Stimulated activated CD4-positive, alpha-beta T cell treated with anti-CD3 and anti-CD28 coated beads, Interleukin-2, amount 100 ng/mL, for 48 hours (primary cell): ENCODE measurements at places on chromosomes 11 and 22.
A peak's percentile ranks its signal among the peaks of the same experiment; 100 is the strongest.

DNA sequence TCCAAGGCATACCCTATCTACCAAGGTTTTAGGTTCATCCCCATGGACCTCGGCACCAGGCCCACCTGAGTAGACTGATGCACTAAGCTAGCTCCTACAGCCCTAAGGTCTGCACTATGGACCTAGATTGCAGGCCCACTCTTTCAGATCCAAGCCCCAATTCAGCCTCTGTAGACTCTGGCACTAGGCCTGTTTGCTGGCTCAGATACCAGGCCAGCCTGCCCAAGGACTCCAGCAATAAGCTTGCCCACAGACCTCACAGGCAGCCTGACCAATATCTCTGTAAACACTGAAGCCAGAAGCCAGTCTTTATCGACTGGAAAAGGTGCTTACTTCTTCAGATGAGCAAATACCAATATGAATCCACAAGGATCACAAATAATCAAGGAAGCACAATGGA lies 411.3 kb downstream of the INSC start:
- DNase-seq, result no peak

DNA sequence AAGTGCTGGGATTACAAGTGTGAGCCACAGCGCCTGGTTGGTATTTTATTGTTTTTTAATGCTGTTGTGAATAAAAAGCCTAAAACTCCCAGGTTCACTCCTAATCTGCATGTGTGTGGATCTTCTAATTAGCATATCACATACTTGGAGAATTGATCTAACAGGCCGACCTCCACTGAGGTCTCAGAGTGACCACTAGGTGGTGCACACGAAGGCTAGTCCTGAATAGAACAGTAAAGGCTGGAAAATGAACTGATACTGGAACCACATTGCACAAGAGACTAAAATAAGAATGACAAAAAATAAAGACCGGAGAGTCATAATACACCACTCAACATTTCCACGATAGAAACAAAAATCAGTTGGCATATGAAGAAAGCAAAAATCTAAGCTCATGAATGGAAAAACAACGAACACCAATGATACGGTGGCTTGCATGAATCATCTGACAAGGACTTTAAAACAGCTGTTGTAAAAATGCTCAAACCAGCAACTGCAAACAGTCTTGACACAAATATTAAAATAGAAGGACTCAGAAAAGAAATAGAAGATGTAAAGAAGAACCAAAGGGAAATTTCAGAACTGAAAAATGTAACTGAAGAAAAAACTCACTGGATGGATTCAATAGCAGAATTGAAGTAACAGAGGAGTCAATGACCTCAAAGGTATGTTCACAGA lies 19.2 kb downstream of the PIM3 start:
- no peak for DNase-seq

DNA sequence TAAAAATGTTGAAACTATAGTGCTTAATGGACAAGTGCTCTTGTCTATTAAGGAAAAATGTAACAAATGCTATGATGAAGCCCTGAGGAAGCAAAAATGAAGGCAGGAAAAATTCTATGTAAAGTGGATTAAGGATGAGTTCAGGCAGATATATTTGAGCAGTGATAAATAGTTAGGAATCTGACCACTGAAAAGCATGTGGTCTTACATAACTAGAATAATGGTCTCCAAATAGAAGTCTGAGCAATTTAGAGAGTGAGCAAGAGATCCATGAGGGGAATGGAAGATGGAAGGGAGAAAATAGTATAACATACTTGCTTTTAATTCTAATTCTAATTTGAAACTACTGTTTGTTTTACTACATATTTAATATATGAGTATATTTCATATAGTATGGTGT lies 510.6 kb upstream of the ARHGAP42 start:
- no peak for DNase-seq

- DNase-seq, result no peak
Observed at GRCh38 chr22:47192651-47193437, 430.4 kb downstream of the TBC1D22A start.

GRCh38 chr11:57155400-57155799 lies 26.4 kb upstream of the LRRC55 start:
- DNase-seq, result no peak

DNA sequence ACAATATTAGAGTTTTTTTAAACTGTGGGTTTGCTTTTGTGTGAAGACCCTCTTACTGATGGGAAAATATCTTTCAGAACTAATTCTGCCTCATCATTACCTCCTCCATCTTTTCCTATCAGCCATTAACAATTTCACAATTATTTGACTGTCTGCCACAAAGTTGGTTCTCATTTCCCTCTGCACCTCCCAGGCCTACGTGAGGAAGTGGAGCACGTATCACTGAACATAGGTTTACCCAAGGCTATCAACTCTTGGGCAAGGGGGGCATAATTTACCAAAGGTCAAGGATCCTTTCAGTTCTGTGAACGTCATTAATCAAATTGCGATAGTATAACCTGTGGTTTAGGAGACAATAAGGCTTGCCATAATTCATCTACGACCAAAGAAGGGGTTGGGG lies 60.0 kb downstream of the LIF start:
- no peak for DNase-seq

- no peak for DNase-seq
Observed at GRCh38 chr11:15726221-15726746, 611.6 kb downstream of the INSC start.

- no peak for DNase-seq
Observed at GRCh38 chr11:11973866-11974265, 34.6 kb downstream of the DKK3 start.

DNA sequence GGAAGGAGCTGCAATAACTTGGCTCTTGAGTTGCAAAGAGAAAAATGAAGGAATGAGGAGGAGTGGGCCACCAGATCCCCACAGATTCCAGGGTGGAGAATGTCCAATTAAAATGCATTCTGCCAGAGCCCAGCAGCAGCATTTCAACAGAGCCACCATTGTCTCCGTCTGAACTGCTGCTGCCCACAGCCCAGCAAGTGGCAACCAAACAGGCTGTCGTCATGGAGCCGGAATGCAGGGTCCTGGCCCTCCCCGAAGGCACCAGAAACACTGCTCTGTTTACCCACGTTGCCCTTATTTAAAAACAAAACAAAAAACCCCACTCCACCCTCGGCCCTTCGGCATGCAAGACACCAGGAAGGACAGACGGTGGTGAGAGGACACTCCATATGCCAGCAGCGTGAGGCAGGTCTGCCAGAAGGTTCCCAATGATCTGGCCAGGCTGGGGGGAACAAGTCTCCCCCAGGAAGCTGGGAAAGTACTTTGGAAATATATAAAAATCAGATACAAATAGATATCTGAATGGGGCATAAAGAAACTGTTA lies 32.5 kb downstream of the PLEKHA7 start:
- no peak for DNase-seq

- no peak for DNase-seq
Observed at GRCh38 chr11:110379936-110380335, 49.8 kb upstream of the FDX1 start.

- no peak for DNase-seq
Observed at GRCh38 chr11:32705309-32706033, 89.0 kb downstream of the CCDC73 start.

DNA sequence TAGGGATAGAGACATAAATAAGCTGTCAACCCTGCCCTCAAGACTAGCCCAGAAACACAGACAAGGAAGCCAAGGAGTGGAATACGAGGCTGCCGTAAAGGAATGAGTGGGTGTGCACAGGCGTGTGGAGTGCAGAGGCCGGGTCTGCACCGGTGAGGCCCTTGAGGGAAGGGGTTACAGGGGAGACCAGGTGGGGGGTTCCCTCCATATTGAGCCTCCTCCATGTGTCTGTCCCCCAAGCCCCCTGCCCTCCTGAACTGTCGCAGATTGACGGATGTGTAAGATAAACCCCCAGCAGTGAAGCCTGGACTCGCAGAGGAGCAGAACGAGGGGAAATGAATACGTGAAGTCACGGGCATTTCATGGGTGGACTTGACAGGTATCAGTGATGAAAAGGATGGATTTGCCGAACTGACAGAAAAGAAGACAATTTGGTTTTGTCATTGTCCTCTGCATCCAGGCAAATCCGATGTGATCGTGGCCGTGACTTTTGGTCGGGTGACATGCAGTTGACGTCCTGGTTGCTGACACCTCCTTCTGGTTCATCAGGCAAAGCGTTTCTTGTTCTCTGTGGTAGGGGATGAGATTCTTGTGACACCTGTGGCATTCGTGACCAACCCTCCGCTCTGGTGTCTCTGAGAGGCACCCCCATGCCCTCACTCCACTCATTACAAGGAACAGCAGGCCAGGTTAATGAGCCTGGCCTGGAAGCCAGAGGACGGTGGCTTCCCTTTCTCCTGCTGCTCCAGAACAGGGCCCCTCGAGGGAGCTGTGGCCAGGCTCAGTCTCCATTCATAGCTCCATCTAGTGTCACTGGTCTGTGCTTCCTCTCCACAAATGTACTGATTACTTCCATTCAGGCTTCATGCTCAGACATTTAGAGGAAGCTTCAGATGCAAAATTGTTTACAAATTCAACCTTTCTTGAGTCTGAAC lies 223.1 kb upstream of the B3GAT1 start:
- DNase-seq, result no peak

DNA sequence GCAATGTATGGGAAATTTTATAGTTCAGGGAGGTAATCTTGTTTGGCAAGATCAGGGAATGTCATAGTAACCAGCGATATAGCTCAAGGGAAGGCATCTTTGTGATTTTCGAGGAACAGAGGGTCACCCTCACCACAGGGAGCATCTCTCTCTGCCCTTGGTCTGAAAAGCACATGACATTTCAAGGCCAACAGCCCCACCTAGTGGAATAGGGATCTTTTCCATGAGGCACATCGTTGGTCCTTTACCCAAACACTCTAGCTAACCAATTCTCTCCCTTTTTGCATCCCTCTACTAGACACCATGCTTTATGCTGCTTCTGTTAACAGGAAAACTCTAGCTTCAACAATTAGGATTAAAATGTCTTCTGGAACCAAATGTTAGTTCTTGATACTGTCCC lies 179.0 kb downstream of the GRM5 start:
- DNase-seq, result peak; percentile 5

DNA sequence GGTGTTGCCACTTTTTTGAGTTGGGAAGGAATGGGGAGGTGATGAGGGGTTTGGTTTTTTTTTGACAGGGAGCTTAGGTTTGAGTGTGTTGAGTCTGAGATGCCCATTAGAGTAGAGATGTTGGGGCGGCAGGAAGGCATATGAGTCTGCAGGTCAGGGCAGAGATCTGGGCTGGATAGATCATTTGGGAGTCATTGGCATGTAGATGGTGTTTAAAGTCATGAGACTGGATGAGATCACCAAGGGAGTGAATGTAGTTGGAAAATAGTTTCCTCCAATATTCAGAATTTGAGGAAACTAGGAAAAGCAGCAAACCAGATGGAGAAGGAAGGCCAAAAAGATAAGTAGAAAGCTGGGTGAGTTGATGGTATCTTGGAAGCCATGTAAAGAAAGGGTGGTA lies 2.1 kb upstream of the ANAPC15 start:
- DNase-seq, result no peak

- no peak for DNase-seq
Observed at GRCh38 chr11:33268945-33269540, 11.9 kb downstream of the HIPK3 start.

- no peak for DNase-seq
Observed at GRCh38 chr11:127362754-127363308, 362.3 kb upstream of the KIRREL3 start.

GRCh38 chr11:108601150-108601549 lies 7.6 kb upstream of the EXPH5 start:
- DNase-seq, result no peak

DNA sequence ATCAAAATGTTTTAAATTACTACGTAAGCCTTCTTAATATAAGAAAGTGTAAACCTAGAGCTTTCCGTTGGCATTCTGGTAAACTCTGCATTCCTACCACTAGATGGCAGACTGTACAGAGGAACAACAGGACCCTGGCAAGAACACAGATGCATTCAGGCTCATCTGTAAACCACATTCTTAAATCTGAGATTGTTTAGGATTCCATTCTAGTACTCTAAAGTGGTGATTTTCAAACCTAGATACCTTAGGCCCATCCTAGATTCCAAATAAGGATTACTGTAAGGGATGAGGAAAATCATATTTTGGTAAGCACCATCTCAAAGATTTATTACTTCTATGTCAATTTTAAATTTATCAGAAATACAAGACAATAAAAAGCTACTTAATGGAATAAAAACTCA lies 26.9 kb downstream of the PICALM start:
- peak; percentile 55 for DNase-seq

DNA sequence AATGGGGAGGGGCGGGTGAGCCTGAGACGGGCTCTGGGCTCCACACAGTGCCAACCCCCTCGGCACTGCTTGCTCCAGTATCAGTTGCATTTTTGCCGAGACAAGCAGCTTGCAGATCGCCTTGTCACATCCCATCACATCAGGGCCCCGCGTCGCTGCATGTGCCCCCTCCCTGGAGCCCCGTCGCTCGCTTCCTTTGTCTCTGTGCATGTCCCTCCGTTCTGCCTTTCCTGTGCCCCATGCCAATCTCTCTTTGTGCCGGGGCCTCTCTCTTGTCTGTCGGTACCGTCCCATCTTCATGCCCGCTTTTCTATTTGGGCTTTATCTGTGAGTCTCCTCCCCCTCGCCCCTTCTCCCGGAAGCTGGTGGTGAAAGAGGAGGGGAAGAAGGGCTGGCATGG lies 202.2 kb downstream of the CEP164 start:
- no peak for DNase-seq

DNA sequence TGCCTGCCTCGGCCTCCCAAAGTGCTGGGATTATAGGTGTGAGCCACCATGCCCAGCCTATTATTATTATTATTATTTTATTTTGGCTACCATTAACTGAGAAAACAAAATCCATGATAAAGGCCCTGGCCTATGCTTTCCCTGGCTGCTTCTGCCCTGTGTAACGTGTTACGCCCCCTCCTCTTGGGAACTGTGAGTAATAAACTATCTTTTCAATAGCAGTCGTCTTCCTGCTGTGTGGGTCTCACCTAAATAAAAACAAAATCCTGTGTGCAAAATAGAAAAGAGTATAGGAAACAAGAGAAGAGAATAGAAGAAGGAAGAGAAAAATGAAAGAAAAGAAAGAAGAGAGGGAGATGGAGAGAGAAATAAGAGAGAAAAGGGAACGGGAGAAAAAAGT lies 237.0 kb downstream of the MIAT start:
- DNase-seq, result no peak

DNA sequence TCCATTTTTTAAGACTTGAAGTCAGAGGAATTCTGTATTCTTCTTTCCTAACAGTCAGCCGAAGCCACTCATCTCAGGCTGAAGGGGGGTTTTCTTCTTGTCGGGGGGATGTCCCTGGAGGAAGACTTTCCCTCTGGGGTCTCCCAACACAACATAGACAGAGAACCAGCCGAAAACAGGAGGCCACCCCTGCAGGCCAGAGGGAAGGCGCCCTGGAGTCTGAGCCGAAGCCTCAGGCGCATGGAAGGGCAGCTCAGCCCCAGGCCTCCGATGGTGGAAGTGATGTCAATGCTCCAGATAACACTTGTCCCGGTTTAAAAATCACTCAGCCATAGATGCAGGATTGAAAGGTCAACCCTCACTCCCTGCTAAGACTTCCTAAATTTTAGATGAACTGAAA lies 1393.0 kb downstream of the TBC1D22A start:
- DNase-seq, result no peak

GRCh38 chr22:19321757-19322156 lies 30.2 kb upstream of the CLTCL1 start:
- DNase-seq, result no peak

- peak; percentile 54 for DNase-seq
Observed at GRCh38 chr11:3853899-3854659, 1.4 kb upstream of the STIM1 start.
